ENCODE measurements at places on chromosomes 11 and 22. TPM values are rescaled to one million over a fixed set of nuclear protein-coding genes. Genes with fewer than 3 reads are reported as not detected.

Gene CCDC81
- total RNA-seq: 0.94 TPM

DNA sequence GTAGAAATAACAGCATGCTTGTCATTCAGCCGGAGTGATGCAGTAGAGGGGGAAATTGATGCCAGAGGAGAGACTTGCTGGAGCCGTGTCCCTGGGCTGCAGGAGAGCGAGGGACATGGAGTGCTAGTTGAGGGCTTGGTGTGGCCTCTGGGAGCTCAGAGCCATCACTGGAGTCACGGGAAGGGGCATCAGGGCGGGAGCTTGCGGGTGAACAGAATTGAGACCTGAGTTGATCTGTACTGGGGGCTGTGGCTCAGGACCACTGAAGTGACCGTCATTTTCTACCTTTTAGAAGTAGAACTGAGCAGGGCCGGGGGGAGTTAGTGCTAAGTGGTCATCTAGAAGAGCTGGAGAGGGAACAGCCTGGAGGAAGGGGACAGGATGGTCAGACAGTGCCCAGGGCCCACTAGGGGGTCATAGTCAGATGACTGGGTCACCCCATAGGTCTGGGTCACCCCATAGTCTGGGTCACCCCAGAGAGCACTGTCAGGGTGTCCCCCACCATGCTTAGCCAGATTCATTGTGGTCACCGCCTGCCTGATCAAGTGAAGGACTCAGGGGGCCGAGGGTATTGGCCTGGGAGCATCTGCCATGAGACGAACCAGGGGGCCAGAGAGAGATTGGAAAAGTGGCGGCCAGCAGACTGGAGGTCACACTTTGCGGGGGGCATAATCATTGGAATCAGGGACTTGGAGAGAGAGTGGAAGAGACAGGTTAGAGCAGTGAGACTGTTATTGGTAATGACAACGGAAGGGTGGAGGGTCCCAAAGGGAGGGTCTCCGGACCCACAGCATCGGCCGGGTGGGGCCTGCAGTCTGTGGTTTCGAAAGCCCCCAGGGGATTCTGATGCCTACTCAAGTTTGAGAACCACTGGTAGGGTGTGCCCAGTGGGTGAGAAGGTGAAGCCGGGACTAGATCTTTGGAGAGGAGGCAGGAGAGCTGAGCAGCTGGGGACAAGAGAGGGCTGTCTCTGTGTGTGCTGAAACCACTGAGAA lies 15.2 kb downstream of the RIBC2 start:
- no peak for DNase-seq

DNA sequence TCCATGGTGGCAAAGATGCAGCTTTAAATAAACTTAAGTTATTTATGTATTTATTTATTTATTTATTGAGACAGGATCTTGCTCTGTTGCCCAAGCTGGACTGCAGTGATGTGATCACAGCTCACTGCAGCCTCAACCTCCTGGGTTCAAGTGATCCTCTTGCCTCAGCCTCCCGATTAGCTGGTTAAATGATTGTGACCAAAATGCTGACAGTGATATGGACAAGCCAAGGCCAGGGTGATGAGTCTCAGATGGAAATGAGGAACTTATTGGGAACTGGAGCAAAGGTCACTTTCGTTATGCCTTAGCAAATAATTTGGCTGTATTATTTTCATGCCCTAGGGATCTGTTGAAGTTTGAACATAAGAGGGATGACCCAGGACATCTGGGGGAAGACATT lies 9.3 kb upstream of the LRP5 start:
- DNase-seq: no peak

DNA sequence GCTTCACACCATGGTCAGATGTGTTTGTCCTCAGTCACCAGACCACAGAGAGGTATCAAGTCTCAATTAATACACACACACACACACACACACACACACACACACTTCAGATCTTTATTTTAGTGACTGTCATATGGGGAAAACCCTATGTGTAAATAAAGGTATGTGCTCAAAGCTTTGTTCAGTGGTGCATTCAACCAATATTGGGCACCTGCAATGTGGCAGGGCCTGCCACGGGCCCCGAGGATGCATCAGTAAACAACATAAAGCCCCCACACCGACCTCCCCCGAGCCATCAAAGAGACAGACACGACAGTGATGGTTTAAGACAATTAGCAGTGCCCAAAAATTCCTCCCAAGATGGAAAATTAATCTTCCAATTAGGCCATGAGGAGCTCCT lies 51.6 kb downstream of the SHANK2 start:
- DNase-seq: no peak

- no peak for DNase-seq
These were observed 19.7 kb downstream of the TOM1 start for GRCh38 chr22:35319244-35319985.

Measured in activated CD4-positive, alpha-beta T cell treated with anti-CD3 and anti-CD28 coated beads, Interleukin-2, amount 10 ng/mL, durations not matched to agents 7 days and 5 days (primary cell).